Left cardiac atrium (tissue), 4 donors: ENCODE measurements at places on chromosomes 2 and 18. TPM values are rescaled to one million over a fixed set of nuclear protein-coding genes. Genes with fewer than 3 reads are reported as not detected.

DNA sequence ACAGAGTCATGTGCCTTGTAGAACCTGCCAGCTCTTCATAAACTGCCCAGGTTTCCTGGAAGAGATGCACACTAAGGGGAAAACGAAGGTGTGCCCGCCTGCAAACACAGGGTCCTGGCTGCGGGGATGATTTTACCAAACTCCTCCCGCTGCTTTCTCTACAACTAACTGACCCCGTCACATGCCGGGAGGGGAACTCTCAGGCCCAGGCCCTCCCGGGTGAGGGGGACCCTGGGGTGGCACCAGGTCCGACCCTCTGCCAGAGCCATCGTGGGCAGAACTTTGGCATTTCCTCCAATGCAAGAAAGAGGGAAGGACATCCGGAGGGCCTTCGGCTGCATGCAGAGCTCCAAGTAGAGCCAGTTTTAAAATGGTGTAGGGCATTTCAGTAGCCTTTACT is 28.6 kb downstream of the CAPN13 start:
- DNase-seq = no peak

DNA sequence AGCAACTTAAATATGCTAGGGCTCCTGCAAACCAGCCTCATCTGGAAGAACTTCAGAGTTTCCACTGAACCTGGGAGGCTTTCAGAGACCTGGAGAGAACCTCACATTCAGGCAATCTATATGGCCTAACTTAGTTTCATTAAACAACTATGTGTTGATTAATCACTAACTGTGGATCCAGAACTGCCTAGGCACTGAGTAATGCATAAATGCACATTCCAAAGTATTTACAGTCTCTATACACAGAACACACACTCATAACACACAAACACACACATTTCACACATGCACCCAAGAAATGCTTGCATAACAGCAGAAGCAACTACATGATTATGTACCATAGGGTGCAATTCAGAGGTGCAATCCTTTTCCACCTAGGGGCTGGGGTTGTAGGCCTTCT is 552.8 kb downstream of the BCL11A start:
- DNase-seq = no peak

DNA sequence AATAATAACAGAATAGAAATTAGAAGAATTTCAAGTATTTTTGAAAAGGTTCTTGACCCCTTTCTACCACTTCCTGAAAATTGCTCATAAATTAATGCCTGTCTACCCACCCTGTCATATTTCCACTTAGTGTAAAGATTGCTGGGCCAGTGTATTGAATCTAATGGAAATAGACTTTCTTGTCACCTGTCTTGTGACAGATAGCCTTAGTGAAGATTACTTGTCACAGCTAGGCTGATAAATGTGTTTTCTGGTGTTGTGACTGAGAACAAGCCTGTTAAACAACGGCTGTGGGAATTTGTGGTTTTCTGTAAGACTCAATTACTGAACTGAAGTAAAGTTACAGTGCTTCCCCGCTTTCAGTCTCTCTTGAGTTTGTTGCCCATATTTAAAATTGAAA is 37.0 kb downstream of the PIK3C3 start:
- DNase-seq = no peak

DNA sequence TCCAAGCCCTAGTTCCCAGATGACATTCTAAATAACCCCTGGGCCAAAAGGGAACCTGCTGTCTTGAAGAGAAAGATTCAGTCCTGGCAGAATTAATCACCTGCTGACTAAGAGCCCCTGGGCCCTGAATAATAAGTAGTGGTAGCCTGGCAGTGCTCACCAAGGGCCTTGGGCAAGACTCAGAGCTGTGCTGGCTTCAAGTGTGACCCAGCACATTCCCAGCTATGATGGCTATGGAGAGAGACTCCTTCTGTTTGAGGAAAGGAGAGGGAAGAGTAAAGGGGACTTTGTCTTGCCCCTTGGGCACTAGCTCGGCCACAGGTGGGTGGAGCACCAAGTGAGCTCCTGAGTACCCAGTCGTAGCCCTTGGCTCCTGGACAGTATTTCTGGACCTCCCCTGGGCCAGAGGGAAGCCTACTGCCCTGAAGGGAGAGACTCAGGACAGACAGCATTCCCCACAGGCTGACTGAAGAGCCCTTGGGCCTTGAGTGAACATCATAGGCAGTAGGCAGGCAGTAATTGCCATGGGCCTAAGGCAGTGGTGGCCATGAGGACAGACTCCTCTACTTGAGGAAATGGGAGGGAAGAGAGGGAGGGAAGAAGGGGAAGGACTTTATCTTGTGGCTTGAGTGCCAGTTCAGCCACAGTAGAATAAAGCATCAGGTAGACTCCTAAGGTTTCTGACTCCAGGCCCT is 40.0 kb upstream of the INPP4A start:
- no peak for DNase-seq

DNA sequence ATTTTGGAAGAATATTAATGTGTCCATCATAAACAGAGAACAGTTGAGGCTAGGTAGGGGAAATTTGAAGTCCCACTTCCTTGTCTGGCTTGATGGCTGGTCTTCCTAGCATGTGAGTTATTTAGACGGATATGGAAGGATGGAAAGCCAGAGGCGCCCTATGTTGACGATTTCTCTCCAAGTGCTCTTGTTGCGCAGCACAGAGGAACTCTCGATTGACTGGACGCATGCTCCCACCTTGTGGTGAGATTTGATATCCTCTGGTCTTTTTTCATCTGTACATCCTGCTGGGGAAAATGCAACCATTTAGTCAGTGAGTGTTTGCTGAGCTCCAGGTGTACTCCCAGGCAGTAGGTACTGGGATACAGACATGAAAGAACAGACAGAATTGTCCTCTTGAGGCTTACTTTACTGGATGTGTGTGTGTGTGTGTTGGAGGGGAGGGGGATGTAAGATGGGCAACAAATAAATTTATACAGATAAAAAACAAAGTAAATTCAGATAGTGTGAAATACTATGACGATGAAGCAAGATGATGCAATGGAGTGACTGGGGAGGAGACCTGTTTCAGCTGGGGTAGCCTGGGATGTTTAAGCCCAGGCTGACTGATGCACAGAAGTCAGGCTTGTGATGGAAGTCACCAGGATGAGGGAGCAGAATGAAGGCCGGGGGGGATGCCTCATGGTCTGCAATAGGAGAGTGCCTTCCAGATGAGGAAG is 137.2 kb downstream of the TRIM43 start:
- DNase-seq = peak; percentile 61

DNA sequence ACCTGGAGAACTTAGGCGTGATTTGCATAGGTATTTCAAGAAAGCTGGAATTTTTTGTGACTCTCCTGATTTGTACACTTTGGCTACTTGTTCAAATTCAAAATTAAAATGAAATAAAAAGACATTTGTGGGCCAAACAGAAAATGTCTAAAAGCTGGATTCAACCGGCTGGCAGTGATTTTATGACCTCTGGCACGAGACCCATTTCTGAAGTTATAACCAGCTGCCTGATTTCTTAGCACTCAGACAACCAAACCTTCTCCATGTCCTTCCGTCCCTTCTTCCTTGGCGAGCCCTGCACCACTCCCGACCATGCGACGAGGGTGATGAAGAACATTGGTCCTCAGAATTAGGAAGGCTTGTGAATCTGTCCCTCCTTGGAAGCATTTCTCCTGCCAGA is 19.7 kb downstream of the PKDCC start:
- DNase-seq = no peak

- no peak for DNase-seq
These were observed 129.9 kb upstream of the HS6ST1 start for GRCh38 chr2:128448331-128449225.

- DNase-seq = no peak
These were observed 37.6 kb downstream of the NPC1 start for GRCh38 chr18:23548719-23549118.

DNA sequence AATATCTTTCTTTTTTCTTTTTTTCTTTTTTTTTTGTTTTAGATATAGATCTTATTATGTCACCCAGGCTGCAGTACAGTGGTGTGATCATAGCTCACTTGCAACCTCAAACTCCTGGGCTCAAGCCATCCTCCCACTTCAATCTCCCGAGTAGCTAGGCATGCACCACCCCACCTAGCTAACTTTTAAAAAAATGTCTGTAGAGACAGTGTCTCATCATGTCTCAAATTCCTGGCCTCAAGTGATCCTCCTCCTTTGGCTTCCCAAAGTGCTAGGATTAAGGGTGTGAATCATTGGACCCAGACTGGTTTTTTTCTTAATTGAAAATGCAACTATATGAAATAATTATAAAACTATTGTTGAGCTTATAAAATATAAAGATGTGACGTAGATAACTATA is 9.8 kb upstream of the ZCCHC2 start:
- DNase-seq = no peak

GRCh38 chr2:172978063-172978383 is 97.6 kb upstream of the MAP3K20 start:
- DNase-seq = no peak

DNA sequence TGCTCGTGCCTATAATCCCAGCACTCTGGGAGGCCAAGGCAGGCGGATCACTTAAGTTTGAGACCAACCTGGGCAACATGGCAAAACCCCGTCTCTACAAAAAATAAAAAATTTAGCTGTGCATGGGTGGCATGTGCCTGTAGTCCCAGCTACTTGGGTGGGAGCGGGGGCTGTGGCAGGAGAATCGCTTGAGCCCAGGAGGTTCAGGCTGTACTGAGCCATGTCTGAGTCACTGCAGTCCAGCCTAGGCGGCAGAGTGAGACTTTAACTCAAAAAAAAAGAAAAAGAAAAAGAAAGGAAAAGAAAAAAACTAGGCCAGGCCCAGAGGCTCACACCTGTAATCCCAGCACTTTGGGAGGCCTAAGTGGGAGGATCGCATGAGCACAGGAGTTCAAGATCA is 30.8 kb downstream of the TWSG1 start:
- DNase-seq = no peak

DNA sequence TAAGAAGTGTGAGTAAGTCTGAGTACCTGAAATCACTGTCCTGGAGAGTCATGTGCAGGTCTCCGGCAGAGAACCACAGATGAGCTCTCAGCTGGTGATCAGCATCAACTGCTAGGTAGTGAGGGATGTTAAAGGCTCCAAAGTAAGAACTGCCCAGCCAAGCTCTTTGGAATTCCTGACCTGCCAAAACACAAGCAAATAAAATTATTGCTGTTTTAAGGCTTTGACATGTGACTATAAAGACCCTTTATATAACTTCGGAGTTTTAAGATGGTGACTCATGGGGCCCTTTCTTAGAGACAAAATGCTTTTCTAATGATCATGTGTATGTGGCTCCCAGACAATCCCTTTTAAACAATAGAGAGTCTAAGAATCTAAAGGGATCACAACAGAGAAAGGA is 855.7 kb downstream of the TRIB2 start:
- no peak for DNase-seq

Gene ACVR1C
- 2.6 TPM for total RNA-seq

Gene NYAP2
- not detected for total RNA-seq

Gene CGREF1
- 5.9 TPM for total RNA-seq

Gene EGR4
- not detected for total RNA-seq

Gene LOXL3
- 8.4 TPM for total RNA-seq
